Right cardiac atrium (tissue), 5 donors: ENCODE measurements at places on chromosomes 5 and 9. TPM values are rescaled to one million over a fixed set of nuclear protein-coding genes. Genes with fewer than 3 reads are reported as not detected.

DNA sequence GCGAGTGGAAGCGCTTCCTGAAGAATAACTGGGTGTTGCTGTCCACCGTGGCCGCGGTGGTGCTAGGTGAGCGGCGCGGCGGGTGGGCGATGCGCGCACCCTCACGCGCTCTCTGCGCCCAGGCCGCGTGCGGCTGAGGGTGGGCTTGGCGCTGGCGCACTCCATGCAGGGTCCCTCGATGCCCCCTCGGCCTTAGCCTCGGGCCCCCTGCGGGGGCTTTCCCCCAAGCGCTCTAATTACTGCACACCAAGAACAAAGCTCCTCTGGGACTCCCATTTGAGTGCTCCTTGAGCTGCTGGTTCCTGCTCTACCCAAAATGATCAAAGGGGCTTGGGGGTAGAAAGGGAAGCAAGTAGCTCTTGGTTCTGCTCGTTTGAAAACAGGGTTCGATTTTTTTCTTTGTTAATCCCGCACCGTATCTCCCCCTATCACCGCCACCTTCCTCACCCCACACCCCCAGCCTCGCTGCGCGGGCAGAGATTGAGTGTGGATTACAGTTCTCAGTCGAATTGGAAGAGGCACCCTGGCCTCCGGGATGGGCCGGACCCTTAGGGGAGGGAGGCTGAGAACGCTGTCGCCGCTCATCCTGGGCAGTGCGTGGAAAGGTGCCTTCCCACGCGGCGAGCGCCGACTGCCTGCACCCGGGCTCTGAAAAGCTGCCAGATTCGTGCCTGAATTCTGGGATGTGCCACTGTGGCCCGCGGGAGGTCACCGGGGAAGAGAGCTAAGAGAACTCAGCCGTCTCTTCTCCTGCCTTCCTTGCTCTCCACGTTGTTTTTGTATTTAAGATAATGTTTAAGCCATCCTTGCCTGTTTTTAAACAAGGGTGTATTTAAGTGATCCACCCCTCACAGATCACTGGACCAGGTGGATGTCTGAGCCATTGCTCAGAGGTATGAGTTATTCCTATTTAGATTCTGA, 697 bp downstream of the SLC1A1 start:
- DNase-seq: peak; percentile 53

GRCh38 chr5:150112201-150113046, 26.1 kb upstream of the CSF1R start:
- DNase-seq: peak; percentile 85

GRCh38 chr5:176528301-176528700, 8.9 kb downstream of the RNF44 start:
- no peak for DNase-seq

DNA sequence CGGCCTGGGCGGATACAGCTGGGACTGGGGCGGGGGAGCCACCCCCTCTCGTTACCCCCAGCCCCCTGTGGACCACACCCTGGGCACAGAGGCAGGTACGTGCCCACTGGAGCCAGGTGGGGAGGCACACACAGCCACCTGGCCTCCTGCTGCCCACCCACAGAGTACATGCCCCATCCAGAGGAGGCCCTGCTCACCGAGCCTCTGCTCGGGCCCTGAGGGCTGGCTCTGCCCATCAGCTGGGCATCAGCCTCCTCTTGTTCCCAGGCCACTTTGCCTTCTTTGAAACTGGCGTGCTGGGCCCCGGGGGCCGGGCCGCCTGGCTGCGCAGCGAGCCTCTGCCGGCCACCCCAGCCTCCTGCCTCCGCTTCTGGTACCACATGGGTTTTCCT, 6.3 kb downstream of the MAMDC4 start:
- DNase-seq: no peak

The ANKDD1B gene
- total RNA-seq: 0.46 TPM

- no peak for DNase-seq
Observed at GRCh38 chr5:110638970-110639902, 87.2 kb downstream of the TMEM232 start.

The CXCL14 gene
- not detected for total RNA-seq

The GABRA1 gene
- total RNA-seq: not detected

DNA sequence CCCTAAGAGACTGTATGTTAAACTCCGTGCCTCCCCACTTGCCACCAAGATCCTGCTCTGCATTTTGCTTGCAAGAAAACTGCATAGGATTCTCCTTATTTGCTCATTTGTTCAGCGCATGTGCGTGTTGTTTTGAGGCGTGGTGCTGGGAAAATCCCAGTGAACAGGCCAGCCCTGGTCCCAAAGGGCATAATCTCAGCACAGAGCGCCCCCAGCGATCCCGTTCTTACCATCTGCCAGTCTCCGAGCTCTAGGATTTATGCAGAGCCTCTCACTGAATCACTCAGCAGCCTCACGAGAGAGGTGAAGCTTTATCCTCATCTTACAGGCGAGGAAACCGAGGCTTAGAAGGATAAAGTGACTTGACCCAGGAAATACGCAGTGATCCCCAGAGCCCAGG, 11.5 kb downstream of the PRRX2 start:
- peak; percentile 54 for DNase-seq

The ADAMTS19 gene
- 1.5 TPM for total RNA-seq

GRCh38 chr5:35921930-35922329, 16.5 kb downstream of the CAPSL start:
- no peak for DNase-seq
